GM12891 (cell line): ENCODE measurements at places on chromosomes 5 and 9.
A peak's percentile ranks its signal among the peaks of the same experiment; 100 is the strongest.

DNA sequence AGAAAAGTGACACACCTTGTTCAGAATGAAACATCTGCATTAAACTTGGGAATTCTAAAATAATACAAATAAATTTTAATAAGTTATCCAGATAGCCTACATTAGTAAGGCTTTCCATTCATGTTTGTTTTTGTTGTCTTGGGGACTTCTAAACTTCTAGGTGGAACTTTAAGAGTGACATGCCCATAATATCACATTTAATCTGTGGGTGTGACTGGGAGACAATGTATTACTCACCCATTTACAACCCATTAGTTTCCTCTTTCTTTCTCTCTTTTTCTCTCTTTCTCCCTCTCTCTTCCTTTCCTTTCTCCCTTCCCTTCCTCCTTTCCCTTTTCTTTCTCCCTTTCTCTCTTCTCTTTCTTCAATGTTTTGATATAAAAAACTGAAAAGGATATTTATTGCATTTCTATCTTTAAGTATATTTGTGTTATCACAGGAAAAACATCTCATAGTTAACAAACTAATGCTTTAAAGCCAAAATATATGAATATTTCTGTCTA, 12.5 kb upstream of the PTGER4 start:
- DNase-seq, result no peak

DNA sequence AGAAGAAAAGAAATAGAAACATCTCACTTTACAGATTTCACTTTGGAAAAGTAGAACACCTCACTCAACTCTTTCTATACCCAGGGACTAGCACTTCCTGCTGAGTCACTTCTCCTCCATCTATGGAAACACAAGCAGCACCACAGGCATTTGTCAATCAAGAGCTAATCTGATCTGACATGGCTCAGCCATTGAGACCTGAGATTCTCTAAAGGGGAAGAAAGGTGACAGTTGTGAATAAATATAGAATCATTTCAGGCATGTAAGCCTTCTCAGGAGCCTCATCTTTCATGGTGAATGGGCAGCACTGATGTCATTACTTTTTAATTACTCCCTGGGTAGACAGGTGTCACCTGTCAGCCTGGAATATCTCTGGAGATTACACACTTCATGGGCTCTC, 559.8 kb downstream of the HINT1 start:
- no peak for DNase-seq

- DNase-seq, result no peak
Observed at GRCh38 chr9:92432972-92433548, 8.8 kb upstream of the OMD start.

- no peak for DNase-seq
Observed at GRCh38 chr9:98218562-98219363, 26.3 kb upstream of the CORO2A start.

DNA sequence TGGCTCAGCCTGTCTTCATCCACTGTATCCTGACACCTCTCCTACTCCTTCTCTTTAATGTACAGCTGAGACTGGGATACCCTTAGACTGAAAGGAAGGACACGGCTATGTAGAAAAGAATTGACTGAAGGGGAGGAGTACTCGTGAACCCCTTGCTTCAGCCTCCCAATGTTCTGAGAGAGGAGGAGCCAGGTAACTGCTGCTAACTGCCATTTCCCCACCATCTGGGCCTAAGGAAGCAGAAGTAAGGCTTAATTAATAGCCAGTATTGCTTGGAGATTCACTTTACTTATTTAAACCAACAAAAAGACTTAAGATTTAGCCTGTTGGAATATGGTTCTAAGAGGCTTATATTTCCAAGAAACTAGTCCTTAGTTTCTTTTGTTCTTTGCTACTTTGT, 18.8 kb upstream of the RGS3 start:
- DNase-seq, result no peak

- DNase-seq, result no peak
Observed at GRCh38 chr9:95592931-95593330, 76.2 kb upstream of the PTCH1 start.

- no peak for DNase-seq
Observed at GRCh38 chr9:92147852-92148180, 32.6 kb upstream of the SPTLC1 start.

DNA sequence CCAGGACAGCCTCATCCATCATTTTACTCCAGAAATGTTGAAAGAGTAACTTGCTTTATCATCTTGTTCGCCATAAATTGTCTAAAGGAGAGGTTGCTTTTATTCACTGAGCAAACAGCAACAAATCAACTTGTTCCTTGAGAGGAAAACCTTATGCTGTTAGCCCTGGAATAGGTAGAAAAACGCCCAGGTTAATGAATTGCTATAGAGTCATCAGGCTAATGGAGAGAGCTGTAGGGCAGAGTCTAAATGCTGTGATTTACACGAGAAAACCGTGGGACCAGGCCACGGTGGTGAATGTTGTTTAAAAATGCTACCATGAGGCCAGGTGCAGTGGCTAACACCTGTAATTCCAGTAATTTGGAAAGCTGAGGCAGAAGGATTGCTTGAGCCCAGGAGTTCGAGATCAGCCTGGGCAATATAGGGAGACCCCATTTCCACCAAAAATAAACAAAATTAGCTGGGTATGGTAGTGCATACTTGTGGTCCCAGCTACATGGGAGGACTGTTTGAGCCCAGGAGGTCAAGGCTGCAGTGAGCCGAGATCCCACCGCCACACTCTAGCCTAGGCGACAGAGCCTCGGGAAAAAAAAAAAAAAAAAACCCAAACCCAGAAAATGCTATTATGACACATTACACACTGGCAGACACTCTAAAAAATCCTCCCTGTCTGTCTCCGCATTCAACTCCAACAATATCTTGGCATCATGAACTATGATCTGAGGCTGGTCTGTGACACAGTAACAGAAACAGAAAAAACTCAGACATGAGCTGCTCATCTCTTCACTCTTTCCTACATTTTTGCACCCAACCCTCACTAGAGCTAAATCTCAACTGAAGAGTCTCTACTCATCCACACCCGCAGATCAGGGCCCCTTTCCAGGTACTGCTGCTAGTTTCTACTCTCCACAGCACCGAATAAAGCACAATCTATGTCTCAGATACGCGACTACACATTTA, 118.6 kb upstream of the RETREG1 start:
- DNase-seq, result no peak

GRCh38 chr5:149485655-149486615, 65.3 kb downstream of the CSNK1A1 start:
- DNase-seq, result no peak

DNA sequence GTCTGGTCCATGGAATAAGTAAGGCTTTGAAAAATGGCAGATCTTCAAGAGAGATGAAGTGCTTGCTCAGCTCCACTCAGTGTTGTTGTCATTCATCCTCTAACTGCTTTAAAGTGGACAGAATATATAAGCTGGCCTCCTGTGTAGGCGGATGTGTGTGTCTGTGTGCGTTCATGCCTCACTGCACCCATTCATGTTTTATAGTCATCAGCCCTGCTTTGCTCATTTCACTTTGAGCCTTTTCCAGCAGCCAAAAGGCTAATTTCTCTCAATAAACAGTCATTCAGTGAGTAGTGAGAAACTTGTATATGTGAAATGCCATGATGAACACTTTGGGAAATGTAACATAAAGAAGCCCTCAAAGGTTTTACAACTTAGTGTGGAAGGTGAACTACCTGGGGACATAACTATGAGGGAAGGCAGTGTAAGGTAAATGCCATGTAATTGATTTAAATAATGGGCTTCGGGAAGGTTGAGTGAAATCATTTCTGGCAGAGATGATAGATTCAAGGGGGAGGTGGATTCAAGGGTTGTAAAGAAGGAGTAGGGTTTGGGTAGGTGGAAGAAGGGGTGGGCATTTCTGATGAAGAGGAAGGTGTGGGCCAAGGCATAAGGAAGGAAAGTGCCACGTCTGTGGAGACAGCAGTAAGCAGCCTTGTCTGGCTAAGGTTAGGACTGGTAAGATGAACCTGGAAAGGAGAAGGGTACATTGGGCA, 15.7 kb downstream of the TTC23L start:
- DNase-seq, result no peak

DNA sequence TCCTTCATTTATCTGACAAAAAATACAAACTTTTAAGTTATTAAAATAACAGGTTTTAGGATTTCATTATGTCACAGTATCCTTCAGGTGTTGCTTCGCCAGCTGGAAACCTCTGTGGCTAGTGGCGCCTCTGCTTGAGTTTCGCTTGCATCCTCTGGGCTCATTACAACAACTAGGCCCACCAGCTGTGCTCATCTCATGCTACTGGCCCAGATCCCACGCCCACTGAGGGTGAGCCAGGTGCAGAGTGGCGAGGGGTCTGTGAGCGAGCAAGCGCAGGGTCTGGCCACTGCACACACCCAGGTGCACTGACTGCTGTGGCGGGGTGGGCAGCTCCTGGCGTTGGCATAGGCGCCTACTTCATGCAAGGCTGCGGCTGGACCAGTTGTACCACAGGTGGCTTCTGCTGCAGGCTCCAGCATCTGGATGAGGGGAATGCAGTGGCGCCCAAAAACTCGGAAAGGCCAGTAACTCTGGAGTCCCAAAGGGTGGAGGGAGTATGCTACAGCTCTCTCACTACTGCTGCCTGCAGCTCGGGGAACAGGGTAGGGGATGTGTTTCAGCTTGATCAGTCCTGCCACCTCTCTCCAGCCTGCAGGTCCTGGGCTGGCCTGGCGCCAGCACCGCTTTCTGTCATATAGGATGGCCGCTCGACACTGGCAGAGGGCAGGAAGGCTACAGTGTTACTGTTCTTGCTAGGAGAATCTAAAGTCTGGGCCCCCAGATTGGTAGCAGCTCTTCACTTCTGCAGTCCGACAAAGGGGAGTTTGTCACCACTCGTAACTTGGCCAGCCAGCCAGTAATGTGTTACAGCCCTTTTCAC, 452.1 kb downstream of the TUSC1 start:
- peak; percentile 0 for DNase-seq

- no peak for DNase-seq
Observed at GRCh38 chr9:78064075-78064474, 32.5 kb upstream of the GNAQ start.

- peak; percentile 18 for DNase-seq
Observed at GRCh38 chr5:149035372-149035790, 27.5 kb downstream of the SH3TC2 start.

DNA sequence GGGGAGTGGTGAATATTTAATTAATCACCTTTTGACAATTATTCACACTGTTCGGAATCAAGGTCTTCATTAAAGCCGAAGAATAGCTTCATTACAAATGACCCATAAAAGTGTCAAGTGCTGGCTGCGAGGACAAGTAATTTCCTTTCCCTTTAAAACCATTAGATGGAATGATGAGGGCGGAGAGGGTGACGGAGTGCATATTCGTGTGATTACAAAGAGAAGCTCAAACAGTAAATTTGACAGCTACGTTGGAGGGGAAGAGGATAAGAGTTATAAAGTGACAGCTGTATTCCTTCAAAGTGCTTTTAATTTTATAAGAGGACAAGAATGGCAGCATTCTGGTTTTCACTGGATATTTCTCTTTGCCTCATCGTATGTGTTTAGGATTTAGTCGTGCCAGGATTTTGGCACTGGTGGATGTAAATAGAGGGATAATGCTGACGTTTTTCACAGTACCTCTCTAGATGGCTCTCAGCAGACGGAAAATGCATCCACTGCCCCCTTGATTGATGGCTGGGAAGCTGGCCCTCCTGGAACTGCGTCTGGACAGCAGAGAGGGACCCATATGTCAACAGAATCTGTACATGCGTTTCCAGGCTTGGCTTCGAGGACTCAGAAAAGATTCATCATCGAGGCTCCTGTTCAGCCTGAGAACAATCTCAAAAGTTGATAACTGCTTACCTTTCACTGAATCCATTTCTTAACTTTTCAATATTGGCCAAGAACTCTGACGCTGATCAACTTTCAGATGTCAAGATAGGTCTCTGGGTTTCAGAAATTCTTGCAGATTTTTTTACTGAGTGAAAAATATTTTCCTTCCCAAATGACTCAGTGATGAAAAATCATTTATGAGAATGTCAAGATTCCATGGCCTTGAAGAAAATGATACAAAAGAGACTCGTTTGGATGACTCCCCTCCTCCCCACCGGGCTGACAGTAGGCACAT, 50.4 kb upstream of the IRX2 start:
- DNase-seq, result no peak

DNA sequence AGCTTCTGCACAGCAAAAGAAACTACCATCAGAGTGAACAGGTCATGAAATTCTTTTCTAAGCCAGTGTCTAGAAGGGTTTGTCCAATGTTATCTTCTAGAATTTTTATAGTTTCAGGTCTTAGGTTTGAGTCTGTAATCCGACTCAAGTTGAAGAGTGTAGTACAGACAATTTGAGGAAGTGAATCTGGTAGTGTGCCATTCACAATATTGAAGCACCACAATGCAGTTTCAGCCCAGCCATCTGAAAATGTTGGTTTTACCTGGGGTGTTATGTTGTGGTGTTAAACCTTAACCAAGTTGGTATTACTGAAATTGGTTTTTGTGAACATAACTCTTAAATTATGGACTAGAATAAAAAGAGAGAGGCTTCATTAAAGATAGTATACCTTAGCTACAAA, 77.2 kb downstream of the ADAMTS16 start:
- DNase-seq, result no peak

DNA sequence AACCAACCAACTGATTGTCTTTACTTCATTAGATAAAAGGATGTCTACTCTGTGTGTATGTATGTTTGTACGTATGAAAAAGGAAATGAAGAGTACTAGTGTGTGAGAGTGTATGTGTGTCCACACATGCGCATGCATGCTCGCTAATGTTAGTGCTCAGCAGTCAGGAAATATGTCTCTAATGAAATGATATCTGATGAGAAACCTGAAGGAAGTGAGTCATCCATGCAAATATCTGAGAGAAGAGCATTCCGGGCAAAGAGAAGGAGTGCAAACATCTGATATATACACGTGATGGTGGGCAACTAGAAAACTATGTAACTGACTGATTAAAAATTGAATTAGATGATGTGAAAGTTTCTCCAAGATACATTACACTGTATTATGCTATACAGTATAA, 29.6 kb upstream of the UGCG start:
- no peak for DNase-seq

DNA sequence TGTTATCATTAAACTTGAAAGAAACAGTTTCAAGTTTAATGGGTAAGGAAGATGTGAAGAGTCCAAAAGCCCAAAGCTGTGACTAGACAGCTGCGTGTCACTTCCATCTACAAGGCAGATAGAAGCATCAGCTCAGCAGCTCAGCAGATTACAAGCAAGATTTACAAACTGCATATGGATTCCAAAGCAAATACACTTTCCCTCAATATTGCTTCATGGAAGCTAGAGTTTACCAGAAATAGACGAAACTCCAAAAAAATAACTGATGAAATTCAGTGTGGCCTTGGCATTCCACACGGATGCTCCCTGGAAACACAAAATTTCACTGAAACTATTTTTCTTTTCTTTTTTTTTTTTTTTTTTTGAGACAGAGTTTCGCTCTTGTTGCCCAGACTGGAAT, 17.9 kb downstream of the MYO10 start:
- no peak for DNase-seq

GRCh38 chr5:160469156-160470144, 47.8 kb downstream of the PTTG1 start:
- no peak for DNase-seq
